ENCODE measurements at places on chromosomes 6 and 20.

DNA sequence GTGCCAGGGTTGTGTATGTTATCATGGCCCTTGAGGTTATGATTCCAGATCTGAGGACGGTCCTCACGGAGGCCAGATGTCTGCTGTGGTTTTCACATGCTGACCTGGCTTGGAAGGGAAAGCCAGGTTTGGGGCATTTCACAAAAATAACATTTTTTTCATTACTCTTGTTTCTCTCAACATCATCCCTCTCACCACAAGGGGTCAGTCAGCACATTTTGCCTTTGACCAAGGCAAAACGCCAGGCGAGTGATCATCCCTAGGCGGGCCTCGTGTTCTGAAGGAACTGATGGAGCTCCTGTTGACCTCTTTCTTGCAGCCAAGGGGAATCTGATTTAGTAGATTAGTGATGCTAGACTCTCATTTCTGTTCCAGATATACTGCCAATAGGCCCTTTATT lies 133.5 kb downstream of the TBC1D7 start:
- DNase-seq = peak; percentile 6

DNA sequence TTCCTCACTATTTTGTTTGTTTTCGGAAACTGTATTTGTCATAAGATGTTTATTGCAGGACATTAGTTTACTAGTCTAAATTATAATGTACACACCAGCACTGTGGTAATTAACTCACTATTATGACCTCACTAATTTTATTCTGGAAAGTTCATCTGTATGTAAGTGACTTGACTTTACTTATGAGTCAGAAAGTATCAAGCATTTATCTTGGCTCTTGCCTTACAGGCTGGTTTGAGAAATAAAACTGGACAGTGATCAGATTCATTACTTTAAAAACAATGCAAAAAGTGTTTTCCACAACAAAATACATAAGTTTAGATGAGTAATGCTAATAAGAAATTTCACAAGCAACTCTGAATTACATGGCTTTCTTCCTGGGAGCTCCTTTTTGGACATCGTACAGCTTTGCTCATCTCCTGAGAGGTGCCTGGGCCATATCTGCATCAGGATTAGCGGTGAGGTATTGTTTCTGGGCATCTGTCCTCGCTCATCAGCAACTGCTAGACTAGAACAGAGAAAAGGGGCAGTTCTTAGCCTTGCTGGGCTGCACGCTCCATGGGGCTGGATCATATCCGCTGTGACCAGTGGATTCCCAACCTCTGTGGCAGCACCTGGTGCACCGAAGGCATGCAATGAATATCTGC lies 179.8 kb downstream of the SOD2 start:
- DNase-seq = no peak

- DNase-seq = no peak
Observed at GRCh38 chr6:165119231-165120020, 190.0 kb downstream of the C6orf118 start.

- DNase-seq = no peak
Observed at GRCh38 chr20:16399801-16400200, 173.4 kb downstream of the KIF16B start.

DNA sequence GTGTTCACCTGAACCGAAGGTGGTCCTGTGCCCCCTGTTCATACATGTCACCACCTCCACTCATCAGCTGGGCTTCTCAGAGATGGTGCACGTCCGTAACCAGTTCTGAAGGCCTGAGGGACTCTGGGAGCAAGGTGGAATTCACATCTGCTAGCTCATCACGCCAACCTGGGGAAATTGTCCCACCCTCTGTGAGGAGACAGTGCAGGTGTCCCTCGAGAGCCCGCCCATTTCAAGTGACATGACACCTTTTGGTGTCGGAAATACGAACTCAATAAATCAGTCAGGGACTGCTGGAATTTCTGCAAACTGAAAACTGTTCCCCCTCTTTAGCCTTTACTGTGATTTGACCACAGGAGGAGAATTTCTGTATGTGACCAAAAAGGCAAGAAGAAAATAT lies 99.4 kb downstream of the SYNDIG1 start:
- DNase-seq = no peak

GRCh38 chr6:10081075-10081474 lies 333.8 kb downstream of the TFAP2A start:
- no peak for DNase-seq

DNA sequence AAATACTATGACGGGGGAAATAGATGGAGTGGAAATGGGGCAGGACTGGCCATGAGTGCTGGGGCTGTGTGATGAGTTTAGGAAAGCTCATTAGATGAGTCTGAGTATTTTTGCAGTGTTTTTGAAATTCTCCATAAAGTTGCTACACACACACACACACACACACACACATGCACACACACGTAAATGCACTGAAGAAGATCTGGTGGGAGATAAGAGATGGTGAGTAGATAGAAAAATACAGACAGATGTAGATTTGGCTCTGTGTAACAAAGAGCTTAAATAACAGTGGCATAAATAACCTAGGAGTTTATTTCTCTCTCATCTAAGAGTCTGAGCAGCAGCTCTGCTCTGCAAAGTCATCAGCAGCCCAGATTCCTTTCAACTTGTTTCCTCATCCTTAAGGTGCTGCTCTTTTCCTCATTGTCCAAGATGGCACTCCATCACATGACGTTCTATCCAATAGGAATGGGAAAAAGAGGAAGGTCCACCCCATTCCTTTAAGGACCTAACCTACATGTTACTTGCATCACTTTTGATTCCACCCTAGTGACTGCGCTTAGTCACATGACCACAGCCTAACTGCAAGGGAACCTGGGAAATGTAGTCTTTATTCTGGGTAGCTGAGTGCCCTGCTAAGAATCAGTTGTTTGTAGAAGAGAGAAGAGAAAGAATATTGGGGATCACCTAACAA lies 76.4 kb downstream of the EYA2 start:
- DNase-seq = no peak

GRCh38 chr6:21213492-21213891 lies 380.1 kb upstream of the SOX4 start:
- no peak for DNase-seq

DNA sequence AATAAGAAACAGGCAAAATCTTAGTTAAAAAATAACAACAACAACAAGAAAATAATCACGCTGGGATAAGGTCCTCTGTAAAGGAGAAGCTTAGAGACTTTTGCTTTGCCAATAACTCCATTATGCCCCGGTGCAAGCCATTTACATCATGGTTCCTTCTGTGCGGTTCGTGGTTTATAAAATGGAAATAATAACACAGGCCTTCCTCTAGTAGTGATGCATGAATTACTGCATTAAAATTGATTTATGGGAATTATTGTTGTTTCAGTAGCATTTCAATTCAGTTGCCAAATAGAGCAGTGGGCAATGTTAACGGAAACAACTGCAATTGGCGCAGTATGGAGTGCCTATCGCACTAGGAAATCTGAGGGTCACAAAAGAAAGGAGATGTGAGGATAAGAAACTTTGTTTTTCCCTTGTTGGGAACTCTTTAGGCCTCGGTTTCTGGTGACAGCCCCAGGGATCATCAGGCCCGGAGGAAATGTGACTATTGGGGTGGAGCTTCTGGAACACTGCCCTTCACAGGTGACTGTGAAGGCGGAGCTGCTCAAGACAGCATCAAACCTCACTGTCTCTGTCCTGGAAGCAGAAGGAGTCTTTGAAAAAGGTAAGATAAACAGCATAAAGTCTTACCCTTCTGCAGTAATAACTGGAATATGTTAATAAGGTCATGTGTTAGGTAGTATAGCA lies 1.1 kb downstream of the CD109 start:
- peak; percentile 47 for DNase-seq

DNA sequence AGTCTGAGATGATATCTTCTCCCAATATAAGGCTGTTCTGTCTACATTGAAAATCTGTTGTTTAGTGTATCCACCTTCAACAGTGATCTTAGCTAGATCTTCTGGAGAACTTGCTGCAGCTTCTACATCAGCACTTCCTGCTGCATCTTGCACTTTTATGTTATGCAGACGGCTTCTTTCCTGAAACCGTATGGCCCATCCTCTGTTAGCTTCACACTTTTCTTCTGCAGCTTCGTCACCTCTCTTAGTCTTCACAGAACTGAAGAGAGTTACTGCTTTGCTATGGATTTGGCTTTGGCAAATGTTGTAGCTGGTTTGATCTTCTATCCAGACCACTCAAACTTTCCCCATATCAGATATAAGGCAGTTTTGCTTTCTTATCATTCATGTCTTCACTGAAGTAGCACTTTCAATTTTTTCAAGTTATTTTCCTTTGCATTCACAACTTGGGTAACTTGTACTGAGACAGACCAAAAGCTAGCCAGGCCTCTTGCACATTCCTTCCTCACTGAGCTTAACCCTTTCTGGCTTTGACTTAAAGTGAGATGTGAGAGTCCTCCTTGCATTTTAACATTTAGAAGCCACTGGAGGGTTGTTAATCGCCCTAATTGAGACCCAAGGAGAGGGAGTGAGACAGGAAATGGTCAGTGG lies 110.1 kb downstream of the PREP start:
- DNase-seq = no peak

DNA sequence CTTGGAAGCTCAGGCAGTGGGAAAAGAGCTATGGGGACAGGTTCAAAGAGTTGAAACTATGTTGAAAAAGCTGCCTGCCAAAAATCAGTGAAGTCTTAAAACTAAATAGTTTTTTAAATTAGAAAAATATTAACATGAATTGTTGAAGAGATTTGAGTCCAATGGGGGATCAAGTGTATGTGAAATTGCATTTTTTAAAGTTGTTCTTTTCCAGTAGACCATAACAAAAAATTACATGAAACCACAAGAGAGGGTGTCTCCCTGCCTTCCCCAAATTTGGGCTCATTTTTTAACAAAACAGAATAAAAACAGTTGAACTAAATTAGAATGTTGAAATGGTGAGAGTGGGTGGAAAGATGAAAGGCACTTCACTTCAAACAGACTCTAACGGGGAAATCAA lies 31.5 kb upstream of the COL10A1 start:
- no peak for DNase-seq

DNA sequence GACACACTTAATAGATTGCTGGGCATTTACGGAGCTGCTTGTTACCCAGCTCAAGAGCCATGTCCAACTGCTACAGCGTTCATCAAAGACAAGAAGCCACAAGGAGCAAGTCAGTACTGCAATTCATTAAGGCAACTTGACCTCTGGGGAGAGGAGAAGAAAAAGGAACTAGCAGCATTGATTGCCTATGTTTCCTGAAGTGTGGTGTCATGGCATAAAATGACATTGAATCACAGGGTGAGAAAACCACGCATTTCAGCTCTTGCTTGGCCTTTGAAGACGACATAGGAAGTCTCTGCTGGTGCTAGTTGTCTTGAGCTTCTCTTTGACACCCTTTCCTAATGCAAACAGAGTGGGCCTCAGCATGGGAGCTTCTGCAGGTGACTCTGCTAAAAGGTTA lies 139.1 kb downstream of the CDH26 start:
- no peak for DNase-seq

DNA sequence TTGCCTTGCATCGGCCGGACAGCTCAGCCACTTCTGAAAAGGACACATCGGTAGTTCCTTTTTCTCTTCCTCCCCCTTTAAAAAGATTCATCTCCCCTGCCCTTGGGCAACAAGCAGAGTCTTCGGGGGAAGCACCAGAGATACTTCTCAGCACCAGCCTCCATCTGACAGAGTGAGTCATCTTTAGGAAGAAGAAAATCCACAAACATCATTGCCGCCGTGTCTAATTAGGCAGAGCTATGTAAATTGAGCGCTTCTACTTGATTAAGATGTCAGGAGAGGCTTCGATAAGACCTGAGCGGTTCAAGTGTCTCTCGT lies 186.4 kb downstream of the TAF4 start:
- no peak for DNase-seq

DNA sequence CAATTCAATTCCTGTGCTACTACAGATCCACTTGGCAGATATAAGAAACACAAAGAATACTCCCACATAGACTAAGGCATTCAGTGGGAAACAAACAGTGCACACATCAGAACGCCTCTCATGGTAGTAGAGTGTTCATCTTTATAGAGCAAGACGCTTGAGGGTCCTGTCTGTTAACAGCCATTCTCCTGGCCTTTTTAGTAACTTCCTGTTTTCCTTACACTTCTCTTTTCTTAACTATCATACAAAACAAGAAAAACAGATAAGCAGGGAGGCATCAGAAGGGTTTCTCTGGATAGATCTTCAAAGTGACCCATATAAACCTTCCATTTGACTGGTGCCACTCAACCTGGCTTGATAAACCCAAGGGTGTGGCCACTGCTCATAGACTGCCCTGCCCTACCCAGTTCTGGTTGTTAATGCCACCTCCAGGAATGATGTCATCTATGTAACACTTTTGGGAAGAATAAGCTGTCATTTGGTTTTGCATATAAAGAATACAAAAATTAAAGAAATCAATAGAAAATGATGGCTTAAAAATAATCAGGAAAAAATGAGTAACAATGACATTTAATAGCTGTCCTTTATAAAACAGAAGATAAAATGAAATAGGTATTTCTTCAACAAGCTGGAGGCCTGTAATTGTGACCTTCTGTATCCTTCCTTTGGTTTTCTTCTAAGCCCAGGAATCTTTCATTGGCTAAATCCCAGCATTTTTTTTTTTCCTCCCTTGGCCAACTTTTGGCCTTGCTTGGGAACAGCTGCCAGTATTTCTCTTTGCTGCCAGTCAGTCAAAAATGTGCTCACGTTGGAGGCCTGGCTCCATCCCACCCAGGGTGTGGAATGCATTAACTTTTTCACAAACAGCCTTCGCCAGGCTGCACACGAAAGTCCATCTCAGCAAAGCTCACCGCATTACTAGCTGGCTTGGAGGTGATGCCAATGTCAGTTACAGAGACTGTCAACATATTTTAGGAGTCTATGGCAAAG lies 103.5 kb downstream of the GJA10 start:
- no peak for DNase-seq

GRCh38 chr6:169070506-169071176 lies 183.0 kb downstream of the THBS2 start:
- no peak for DNase-seq
